ENCODE measurements at places on chromosomes 11 and 22. TPM values are rescaled to one million over a fixed set of nuclear protein-coding genes. Genes with fewer than 3 reads are reported as not detected.

The UCP3 gene
- 5.8 TPM for polyA plus RNA-seq

The SERPIND1 gene
- 0.78 TPM for polyA plus RNA-seq

The NELL1 gene
- polyA plus RNA-seq: 7.0 TPM

The UBASH3B gene
- 3.9 TPM for polyA plus RNA-seq

The SLC22A12 gene
- not detected for polyA plus RNA-seq

The TSSK2 gene
- 205 TPM for polyA plus RNA-seq

The AGBL2 gene
- 65.2 TPM for polyA plus RNA-seq

The FXYD2 gene
- polyA plus RNA-seq: 8.3 TPM

The GLYAT gene
- polyA plus RNA-seq: 1.9 TPM

The MUC6 gene
- polyA plus RNA-seq: 1.5 TPM

The MTMR2 gene
- 70.7 TPM for polyA plus RNA-seq

The PHOX2A gene
- 1.6 TPM for polyA plus RNA-seq

The CASP1 gene
- polyA plus RNA-seq: 6.1 TPM

The LGR4 gene
- polyA plus RNA-seq: 33.0 TPM

The MADD gene
- 87.8 TPM for polyA plus RNA-seq

The GGTLC2 gene
- polyA plus RNA-seq: 4.5 TPM

The CCDC116 gene
- 54.0 TPM for polyA plus RNA-seq

The PRODH gene
- polyA plus RNA-seq: 3.2 TPM

The OR5D13 gene
- polyA plus RNA-seq: not detected

The ELF5 gene
- 0.34 TPM for polyA plus RNA-seq

The KCNJ4 gene
- polyA plus RNA-seq: 1.7 TPM

The MPZL2 gene
- polyA plus RNA-seq: 4.2 TPM

The OR8D1 gene
- polyA plus RNA-seq: not detected

The IGHMBP2 gene
- 68.9 TPM for polyA plus RNA-seq

The NFAM1 gene
- 2.8 TPM for polyA plus RNA-seq

The OR51G1 gene
- not detected for polyA plus RNA-seq

The FRMD8 gene
- 31.4 TPM for polyA plus RNA-seq

The OR8D4 gene
- polyA plus RNA-seq: not detected

The OR52A1 gene
- polyA plus RNA-seq: not detected

The TRIM48 gene
- polyA plus RNA-seq: not detected

The OR4D5 gene
- not detected for polyA plus RNA-seq

The RTN4R gene
- 2.1 TPM for polyA plus RNA-seq

The TMPRSS13 gene
- polyA plus RNA-seq: 0.91 TPM

The OR4C5 gene
- not detected for polyA plus RNA-seq

The SLN gene
- polyA plus RNA-seq: 31.6 TPM

The C1QTNF5 gene
- 12.6 TPM for polyA plus RNA-seq

The IL18 gene
- 7.4 TPM for polyA plus RNA-seq

The PNPLA5 gene
- polyA plus RNA-seq: not detected

The SEPTIN3 gene
- 2.4 TPM for polyA plus RNA-seq

The TBCEL gene
- polyA plus RNA-seq: 38.2 TPM

The SPI1 gene
- polyA plus RNA-seq: 16.3 TPM

The NAALADL1 gene
- polyA plus RNA-seq: 16.0 TPM

The LMNTD2 gene
- polyA plus RNA-seq: 26.1 TPM

The CDHR5 gene
- 2.3 TPM for polyA plus RNA-seq

The MS4A4E gene
- polyA plus RNA-seq: 1.3 TPM

The OR10V1 gene
- polyA plus RNA-seq: not detected

The DNAJB7 gene
- 3.8 TPM for polyA plus RNA-seq

The NAT10 gene
- polyA plus RNA-seq: 49.9 TPM

The APOL3 gene
- 20.9 TPM for polyA plus RNA-seq

The SLC7A4 gene
- polyA plus RNA-seq: 54.8 TPM

The FREY1 gene
- polyA plus RNA-seq: 59.2 TPM

All from testis (tissue), 5 donors.